Activated naive CD8-positive, alpha-beta T cell treated with anti-CD3 and anti-CD28 coated beads, Interleukin-2, amount 50 U/mL, for 16 hours (primary cell): ENCODE measurements at places on chromosomes 2 and 18.

DNA sequence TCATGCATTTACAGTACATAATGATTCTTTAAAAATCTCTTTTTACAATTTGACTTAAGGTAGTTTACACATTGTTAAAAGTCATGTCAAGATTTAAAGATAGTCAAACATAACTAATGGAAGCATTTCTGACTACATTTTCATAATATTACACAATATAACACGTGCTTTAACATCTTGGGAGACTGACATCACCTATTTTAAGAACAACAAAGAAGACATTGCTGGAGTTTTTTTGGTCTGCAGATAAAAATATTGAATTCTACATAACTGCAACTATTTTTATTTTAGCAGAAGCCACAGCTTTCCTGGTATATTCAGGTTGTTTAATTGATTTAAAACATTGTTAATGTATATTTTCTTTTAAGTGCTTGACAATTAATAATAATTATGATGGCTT, 65.7 kb downstream of the UBR3 start:
- no peak for DNase-seq

DNA sequence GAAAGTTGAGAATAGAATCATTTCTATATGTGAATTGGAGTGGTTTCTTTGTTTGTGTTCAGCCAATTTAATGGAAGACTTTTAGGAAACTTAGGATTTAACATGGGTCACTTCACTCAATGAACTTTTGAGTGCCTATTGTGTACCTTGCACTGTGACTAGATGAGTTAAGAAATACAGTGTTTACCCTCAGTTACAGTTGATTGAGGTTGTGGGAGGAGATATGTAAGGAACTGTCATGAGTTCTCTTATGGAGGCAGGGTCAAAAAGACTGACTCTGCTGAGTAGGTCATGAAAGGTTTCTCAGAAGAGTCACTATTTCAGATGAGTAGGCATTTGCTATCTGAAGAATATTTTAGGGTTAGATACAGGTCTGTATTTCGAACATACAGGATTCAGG, 98.6 kb downstream of the RAB3GAP1 start:
- no peak for DNase-seq

- no peak for DNase-seq
Measured at GRCh38 chr2:175282300-175282699, 100.8 kb upstream of the ATP5MC3 start.

DNA sequence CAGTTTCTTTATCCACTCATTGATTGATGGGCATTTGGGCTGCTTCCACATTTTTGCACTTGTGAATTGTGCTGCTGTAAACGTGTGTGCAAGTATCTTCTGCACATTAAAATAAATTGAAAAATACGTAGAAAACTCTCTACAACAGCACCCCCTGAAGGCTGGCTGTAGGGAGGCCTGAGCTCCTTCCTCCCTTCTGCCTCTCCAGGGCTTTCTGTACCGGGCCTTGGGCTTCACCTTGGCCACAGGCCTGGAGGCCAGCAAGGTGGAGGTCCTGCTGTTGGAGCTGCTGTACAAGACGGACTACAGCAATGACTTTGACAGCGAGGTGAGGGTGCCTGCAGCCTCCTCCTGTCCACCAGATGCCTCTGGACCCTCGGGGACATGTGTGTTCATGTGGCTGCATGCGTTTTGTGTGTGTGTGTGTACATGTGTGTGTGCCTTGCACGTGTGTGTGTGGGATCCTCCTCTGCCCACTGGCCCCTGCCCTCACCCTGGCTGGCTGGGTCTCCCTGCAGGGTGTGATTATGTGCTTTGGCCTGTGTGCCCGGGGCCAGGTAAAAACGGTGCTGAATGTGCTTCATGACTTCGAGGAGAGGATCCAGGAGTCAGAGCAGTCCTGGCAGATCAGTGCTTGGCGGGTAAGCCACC, 29.2 kb downstream of the MROH2A start:
- DNase-seq: no peak

DNA sequence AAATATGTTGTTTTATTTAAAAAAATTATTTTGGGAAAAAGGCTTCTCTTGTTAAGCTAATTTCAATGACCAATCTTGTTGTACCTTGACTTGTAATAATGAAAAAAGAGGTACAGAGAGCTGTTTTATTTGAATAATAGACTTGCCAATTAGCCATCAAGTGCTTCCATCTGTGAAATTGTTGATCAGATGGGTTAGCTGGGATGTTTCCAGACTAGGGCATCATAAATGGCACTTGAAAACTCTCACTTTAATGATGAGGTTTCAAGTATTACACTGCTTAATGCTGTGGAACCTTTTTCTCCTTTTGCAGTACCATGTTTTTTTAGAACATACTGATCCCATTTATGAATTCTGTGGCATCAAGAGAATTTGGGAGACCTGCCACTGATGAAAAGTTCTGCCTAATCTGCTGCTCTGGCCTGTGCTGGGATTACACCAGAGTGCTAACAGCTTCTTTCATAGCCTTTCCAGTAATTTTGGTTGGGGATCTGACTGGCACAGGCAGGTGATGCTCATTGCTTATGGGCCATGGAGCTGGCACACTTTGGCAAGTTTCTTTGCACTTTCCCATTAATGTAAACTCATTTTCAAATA, 24.2 kb downstream of the PSMD14 start:
- no peak for DNase-seq

DNA sequence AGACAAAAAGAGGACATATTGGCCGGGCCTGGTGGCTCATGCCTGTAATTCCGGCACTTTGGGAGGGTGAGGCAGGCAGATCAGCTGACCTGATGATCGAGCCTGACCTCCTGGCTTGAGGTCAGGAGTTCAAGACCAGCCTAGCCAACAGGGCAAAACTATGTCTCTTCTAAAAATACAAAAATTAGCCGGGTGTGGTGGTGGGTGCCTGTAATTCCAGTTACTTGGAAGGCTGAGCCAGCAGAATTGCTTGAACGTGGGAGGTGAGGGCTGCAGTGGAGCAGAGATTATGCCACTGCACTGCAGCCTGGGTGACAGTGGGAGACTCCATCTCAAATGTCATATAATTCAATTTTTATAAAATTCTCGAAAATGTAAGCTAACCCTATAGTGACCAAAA, 84.5 kb downstream of the SEMA4F start:
- DNase-seq: no peak

DNA sequence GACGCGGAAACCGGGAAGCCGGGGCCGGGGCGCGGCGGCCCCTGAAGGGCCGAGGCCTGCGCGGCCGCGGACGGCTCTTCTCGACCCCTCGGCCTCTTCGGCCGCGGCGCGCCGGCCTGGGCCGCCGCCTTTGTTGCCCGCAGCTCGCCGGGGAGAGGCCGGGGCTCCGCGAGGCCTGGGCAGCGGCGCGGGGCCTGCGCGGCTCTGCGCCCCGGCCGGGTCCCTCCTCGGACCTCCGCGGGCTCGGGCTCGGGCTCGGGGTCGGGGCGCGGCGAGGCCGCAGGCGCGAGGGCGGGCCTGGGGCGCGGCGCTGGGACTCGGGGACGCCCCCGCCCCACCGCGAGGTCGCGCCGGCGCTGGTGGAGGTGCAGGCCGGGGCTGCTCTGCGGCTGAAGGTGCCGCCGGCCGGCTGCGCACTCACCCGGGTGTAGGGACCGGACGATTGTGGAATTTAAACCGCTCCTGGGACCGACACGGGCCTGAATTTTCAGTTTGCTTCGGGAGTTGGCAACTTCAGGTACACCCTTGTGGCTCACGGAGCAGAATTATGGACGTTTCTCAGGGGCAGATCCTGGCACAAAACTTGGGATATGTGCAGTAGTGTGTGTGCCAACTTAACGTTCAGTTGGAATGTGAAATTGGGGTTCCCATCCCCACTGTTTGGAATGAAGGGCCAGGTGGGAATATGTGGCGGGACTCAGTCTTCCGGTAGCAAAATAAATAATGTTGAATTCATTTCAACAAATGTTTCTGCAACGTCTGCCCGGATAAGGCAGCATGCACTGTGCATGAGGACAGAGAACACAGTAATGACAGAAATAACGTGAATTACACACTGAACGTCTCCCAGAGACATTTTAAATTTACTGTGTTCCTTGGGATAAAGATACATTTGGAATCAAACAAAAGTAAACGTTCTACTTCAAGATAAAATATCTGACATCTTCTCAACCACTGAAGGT, 787 bp downstream of the SOCS6 start:
- DNase-seq: no peak

DNA sequence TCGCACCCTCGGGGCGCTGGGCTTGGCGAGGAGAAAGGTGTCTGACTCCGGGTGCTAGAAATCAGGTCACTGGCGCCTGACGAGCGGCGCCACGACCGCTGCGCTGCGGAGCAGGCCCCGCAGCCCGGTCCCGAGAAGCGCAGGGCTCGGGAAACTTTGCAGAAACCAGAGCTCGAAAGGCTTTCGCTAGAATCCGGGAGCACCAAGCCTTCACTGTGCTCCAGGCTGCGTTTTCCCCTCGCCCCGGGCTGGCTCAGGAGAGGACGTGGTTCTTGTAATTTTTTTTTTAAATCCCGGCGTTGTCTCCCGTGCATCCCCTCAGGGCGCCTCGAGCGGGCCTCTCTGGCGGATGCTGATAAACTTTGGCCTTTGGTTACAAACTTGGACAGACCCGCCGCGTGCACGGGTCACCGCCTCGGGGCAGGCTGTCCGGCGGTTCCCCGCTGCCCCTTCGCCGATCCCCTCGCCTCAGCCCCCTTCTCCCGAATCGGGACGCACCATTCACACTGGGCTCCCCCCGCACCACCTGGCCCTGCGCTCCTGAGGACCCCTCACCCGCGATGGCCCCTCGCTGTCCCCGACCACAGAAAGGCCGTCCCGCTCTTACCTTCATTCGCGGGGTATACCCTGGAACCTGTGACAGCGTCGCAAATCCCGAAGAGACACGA, 419 bp downstream of the EPHA4 start:
- DNase-seq: no peak

DNA sequence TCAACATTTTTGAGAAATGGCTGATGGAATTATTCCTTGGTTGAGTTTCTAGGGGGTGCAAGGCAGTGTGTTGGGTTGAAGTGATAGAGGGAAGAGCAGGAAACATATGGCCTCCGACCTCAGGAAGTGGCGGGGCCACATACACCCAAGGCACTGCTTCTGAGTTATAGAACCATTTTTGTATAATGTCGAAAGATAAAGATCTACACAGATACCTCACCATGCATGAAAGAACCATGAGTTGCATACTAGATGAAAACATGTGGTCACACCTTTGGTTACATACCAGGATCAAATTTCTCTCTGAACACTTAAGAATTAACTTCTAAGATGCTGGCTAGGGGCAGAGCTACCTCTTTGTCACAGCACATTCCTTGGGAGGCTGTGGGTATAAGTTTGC, 23.2 kb downstream of the LAMA3 start:
- no peak for DNase-seq

DNA sequence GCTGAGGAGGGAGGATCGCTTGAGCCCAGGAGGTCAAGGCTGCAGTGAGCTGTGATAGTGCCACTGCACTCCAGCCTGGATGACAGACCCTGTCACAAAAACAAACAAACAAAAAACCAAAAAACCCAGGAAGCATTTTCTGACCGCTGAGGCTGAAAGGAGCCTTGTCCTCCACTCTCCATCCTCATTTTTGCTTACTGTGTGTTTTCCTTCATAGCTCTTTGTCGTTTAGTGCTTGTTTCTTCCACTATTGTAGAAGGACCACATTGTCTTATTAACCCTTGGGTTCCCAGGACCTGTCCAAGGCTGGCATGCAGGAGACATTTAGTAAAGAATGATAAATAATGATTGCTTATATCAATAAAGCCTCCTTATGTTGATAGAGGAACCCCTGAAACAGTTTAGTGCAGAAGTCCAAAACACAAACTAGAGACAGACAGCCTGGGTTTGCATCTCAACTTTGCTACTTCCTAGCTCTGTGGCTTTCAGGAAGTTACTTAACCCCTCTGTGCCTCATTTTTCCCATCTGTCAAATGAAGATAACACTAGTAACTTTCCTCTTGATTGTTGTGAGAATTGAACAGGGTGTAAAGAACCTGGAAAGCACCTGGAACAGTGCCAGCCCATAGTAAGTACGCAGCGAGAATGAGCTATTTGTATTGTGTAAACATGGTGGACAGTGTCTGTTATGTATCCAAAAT, 126.0 kb downstream of the LPIN1 start:
- DNase-seq: no peak

DNA sequence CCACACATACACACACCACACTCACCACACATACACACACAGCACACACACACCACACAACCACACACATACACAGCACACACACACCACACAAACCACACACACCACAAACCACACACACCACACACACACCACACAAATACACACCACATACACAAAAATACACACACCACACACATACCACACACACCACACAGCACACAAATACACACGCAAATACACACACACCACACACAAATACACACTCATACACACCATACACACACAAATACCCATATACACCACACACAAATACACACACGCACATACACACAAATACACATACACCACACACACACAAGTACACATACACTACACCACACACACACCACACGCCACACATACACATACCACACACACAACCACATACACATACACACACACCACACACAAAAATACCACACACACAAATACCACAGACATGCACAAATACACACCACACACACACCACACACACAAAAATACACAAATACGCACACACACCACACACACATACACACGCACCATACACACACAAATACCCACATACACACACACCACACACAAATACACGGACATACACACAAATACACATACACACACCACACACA, 134.6 kb upstream of the TWIST2 start:
- no peak for DNase-seq

GRCh38 chr2:26900831-26901321, 52.9 kb downstream of the DPYSL5 start:
- no peak for DNase-seq

DNA sequence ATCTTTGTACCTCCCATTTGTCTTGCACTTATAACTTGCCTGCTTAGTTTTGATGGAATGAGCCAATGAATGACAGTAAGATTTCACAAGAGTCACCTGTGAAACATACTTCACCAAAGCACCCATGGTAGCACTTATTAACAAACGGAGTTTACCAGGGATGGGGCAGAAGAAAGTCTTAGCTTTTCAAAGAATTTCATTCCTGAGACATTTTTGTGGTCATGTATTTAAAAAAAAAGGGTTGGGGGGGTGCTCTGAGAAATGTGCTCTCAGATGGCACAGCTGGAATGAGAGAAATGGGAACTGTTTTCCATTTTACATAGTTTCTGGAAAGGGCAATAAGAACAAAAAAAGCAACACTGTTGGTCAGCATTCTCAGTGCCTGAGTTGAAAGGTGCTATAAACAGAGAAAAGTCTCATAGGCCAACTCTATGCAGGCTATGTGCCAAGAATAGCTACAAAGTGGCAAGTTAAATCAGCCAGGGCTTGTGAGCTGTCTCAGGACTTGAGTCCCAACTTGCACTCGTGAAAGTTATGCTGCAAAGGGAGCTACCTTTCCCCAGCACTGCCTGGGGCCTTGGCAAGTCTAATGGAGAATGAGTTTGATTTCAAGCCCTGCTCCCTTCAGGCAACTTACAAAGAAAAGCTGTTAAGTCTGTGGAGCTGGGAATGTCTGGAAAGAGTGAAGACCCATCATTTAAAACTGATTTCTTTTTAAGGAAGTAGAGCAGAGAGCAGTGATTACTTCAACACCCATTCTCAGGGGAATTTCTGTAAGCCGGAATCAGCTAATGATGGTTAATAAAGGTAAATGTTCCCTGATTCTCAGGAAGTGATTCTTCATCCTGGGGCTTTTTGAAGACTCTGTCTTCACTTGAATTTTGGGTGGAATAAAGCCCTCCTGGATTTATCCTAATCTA, 170.6 kb downstream of the SLC8A1 start:
- DNase-seq: no peak
